Vagina (tissue), 2 donors: ENCODE measurements at places on chromosomes 4 and X.

GRCh38 chrX:44937606-44938005 lies 64.6 kb downstream of the KDM6A start:
- DNase-seq, result no peak

DNA sequence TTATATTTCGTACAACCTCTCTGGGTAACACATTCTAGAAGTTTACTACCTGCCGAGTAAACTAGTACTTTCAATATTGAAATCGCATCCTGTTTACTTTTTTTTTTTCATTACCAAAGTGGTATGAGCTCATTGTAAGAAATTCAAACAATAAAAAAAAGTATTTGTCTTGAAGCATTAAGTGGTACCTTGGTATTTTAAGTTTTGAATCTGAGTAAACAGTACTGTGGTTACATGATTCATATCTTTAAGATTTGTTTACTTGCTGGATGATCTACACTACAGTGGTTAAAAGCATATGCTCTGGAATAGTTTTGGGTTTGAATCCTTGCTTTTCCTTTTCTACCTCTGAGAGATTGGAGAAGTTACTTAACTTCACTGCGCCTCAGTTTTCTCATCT lies 3.8 kb upstream of the MMGT1 start:
- no peak for DNase-seq

GRCh38 chr4:80187677-80188076 lies 9.6 kb upstream of the PRDM8 start:
- DNase-seq, result no peak

GRCh38 chr4:45100956-45101818 lies 374.8 kb upstream of the GNPDA2 start:
- no peak for DNase-seq

DNA sequence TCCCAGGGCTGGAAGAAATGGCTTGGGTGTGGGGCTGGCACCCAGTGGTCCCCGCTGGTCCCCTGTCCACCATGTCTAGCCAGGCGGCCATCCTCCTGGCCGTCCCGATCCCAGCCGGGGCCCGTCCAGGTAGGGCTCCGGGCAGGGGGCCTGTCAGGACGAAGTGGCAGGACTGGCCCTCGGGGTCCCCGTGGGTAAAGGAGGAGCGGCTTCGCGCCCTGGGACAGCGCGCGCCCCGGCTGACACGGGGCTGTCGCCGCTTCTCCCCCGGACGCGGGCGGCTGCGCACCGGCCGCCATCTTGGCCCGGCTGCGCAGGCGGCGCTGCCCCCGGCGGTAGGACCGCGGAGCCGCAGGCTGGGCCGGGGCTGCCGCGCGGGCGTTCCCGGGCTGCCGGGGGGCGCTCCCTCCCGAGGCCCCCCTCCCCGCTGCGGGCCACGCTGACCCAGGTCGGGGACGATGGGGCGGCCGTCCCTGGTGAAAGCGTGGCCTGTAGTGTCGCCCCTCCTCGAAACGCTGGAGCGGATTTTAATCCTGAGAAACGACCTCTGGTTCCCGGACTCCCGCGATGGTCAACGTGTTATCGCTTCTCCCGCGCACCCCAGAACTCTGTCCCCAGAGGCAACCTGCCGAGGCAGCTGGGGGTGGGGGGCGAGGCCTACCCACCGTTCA lies 60.4 kb upstream of the BCOR start:
- no peak for DNase-seq

GRCh38 chrX:112359906-112360305 lies 277.3 kb upstream of the TRPC5 start:
- DNase-seq, result no peak

DNA sequence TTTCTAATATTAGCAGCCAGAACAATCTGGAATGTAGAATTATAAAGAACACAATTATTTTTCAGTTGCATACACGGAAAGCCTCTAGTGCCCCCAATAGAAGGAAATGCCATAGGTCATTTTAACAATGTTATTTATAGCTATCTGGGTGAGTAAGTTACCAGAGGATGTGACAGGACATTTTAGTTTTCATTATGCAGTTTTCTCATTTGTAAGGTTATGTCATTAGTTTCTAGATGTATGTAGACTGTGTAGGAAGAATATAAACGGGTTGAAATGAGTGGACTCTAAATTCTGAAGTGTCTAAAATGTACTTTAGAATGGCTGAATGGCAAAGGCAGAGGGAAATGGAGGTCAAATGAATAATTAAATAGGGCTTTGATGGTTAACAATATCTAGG lies 213.3 kb downstream of the DTHD1 start:
- no peak for DNase-seq

DNA sequence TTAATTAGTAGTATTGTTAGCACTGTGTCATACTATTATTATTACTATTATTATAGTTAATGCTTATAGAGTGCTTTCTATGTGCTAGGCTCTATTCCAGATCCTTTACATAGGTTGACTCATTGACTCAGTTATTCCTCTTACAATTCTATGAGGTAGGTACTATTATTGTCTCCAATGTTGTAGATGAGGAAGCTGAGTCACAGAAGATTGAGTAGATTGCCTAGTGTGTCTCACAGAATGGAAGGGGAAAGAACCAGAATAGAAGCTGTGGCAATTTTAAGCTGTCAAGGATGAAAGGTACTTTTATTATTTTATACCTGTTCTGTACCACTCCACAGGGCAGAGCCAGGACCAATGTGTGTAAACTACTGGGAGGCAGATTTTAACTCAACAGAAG lies 1.9 kb upstream of the TCEAL1 start:
- DNase-seq, result no peak

DNA sequence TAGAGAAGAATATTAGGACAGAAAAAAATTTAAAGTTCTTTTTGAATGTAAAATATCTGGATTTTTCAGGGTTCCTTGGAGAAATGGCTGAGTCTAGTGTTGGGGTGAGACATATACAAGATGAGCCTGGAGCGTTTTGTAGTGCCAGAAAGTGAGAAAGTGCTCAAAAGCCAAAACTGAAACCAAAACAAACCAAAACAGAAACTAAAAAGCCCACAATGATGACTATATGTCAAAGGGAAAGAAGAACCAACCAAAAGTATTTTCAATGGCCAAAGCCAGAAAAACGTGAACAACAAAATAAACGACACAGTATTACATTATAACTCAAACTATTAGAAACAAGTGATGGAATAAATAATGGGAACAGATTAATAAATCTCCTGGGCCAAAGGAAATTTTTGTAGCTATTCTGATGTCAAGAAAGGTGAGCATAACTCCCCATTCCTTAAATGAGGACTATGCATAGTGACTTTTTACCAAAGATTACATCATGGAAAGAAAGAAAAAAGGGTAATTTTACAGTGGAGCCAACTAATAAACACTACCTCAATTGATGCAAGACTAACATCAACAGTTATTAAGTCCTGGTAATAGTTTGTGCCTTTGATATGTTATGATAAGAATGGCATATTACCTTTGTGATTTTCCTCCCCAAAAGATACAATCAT lies 1137.6 kb downstream of the C4orf33 start:
- no peak for DNase-seq

GRCh38 chr4:122621016-122621507 lies at the start of gene IL21:
TSS of gene IL21 (minus strand) at chr4:122621066. CDS start at chr4:122621011, 55 bp downstream.
- DNase-seq, result no peak

GRCh38 chr4:184702114-184702513 lies 31.8 kb downstream of the CENPU start:
- no peak for DNase-seq

GRCh38 chr4:7427831-7428260 lies 6.9 kb downstream of the PSAPL1 start:
- DNase-seq, result no peak

DNA sequence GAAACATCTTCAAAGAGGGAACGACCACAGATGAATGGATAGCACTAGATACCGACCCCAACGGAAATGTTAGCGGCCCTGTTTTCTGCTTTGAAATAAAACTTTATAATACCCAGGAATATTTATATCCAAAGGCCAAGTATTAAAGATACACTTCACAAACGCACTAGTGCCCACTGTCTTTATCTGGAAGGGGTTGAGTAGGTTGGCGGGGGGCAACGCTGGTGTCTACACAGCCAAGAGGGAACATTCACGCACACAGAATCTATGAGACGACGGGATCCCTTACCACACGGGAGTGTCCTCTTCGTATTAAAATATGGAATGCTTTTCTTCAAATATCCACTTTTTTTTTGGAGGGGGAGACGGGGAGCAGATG lies 3.3 kb downstream of the HAND2 start:
- no peak for DNase-seq

DNA sequence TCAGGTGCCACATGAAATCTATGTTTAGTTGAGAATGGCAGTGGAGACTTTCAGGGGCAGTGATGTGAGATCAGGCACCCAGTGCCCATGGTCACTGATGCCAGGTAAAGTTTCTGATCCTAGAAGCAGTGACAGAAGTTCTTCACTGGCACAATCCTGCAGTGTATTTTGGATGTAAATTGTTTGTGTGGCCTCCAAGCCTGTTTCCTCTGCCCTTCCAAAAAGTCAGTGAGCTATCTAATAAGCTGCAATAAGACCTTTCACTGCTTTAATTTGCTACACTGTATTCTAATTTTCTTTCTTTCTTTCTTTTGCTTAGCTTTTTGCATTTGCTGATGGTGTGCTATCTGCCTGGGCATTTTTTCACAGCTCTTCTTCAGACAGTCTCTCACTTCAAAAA lies 1348.6 kb downstream of the ADGRL3 start:
- no peak for DNase-seq

DNA sequence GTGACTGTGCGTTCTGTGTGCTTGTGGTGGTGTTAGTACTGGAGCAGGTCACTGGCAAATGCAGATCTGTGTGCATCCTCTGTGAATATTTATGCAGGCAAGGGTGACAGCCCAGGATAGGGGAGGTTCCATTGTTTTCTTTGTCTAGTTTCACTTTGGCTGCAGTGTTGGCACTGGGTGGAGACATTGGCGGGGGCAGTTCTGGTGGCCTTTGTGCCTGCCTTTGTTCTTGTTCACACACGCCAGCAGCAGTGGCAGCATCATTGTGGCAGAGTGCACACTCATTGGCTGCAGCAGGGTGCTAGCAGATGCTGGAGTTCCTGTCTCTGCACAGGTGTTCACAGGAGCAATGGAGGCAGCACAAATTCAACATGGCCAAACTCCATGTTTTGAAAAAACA lies 495.3 kb downstream of the UBE2NL start:
- no peak for DNase-seq

DNA sequence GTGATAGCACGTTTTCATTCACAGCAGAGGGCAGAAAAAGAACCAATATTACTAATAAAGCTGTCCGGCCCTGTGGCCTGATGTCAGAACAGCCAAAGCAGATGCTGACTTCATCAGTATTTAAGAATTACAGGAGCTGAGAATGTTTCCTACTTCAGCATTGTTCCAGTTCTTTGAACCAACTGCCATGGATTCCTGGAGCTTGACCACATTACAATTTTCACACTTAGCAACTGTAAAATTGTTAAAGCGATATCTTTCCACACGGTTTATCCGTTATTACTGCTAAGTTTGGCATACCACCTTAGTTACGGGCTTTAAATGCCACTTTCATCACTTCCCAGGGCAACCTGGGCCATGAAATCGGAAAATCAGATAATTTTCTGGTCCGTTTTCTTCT lies 118.2 kb downstream of the EPHA5 start:
- no peak for DNase-seq

DNA sequence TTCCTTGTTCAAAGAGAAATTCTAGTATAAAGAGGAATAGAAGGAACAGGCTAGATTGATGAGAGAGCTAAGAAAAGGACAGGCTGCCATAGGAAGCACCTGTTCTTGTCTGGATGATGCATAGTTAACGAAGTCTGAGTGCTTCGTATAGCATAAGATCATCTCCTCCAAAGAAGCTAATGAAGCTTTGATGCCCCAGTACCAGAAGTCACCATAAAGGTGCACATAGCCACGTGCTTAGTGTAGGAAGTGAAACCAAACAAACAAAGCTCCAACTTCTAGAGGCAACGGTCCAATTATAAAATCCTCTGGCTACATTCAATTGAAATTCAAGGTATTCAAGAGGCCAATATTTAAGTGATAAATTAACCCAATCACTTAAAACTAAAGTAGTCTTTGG lies 31.0 kb downstream of the AFAP1 start:
- no peak for DNase-seq

GRCh38 chr4:40699648-40700047 lies 50.1 kb upstream of the NSUN7 start:
- no peak for DNase-seq

DNA sequence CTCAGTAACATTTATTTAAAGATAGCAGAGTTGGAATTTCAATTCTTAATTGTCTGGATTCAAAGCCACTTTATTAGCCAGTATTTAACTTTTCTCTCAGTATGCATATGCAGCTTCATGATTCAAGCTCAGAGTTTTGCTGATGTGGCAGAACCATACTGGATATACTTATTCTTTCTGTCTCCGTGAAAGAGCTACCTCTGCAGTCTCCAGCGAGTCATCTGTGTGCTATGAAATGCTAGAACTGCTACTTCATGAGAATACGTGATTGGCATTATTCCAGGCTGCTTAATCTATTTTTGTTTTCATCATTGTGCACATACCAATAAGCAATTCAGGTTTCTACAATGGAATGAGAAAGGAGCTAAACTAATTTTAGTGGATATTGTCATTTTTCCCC lies 743.7 kb downstream of the C4orf33 start:
- DNase-seq, result no peak

DNA sequence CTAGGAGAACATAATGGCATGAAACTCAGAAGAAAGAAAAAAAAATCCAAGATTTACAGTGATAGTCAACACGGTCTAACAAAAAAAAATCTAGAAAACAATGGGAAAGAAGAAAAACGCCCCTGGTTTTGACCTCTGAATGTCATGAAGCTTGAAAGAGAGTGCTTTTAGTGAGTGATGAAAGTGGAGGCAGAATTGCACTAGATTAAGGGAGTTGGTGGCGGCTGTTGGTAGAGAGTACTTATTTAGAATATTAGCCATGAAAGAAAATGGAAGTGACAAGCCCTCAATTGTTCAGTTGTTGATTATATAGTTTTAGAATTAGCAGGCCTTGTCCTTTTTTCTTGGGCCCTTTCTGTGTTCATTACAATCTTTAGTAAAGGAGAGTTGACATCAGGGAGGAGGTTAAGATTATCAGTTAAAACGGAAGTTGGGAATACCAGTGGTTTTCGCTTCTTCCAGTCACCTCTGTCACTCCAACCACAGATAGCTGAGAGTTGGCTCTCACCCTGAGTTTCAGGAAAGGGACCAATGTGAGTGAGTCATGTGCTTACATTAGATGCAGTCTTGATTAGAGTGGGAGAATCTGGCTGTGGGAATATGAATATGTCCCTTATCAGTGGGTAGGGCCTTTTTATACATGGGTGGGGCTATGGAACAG lies 29.7 kb downstream of the EREG start:
- DNase-seq, result no peak

DNA sequence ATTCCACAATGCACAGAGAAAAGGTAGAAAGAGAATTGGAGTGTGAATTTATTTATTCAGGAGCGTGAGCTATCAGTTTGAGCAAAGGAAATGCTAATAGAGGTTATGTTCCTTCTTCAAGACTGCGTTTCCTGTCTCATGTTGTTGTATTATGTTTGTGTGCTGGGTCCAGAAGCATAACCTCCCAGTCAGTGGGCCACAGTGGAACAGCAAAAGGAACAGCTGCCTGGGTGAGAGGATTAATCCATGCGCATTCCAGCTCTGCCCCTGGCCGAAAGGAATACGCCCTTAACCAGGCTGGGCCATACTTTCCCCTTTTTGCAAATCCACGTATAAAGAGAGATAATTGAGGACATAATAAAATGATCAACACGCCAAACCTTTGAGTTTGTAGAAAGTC lies 32.4 kb upstream of the ARX start:
- no peak for DNase-seq

GRCh38 chr4:23324021-23324690 lies 565.7 kb downstream of the PPARGC1A start:
- no peak for DNase-seq

- DNase-seq, result no peak
Measured at GRCh38 chr4:73707269-73707875, 33.0 kb upstream of the CXCL8 start.

GRCh38 chr4:187687697-187688096 lies 307.9 kb upstream of the ZFP42 start:
- DNase-seq, result no peak
